ENCODE measurements at places on chromosomes 1 and 21.

DNA sequence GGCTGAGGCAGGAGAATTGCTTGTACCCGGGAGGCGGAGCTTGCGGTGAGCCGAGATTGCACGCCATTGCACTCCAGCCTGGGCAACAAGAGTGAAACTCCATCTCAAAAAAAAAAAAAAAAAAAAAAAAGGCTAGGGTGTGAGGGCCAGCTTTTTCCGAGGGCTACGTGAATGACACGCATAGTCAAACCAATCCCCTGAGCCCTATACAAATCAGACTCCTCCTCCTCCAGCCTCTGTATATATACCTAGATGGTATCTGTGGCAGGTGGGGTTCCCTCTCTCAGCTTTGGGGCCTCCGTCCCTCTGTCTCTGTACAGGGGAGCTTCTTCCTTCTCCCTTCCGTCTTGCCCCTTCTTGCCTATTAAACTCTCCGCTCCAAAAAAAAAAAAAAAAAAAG lies 6.7 kb downstream of the S100A16 start:
- no peak for DNase-seq

DNA sequence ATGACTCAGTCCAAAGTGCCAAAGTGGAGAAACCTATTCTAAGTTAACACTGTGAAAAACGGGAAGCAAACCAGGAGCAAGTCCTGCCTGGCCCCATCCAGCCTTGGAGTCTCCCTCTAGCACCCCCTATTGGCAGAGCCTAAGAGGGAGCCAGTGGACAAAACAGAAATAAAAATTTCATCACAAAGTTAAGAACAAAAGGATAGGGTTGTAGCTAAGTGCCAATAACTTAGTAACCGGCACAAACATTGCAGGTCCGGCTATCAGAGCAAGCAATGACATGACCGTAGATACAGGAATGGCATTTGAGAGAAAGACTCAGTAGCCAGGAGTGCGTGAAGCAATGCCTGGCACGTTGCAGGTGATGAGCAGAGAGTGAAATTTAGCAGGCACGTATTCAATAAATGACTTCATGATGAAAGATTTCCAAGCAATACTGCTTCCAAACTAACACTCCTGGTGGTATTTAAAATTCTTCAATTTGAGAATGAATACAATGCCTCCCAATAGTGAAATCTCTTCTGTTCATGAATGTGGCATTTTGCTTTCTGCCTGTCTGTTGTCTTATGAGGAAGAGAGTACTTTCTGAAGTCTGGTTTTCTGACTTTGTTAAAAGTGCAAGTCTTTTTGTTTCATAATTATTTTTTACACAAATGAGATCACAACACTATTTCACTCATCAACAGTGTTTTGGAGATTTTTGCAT lies 391.0 kb downstream of the OMA1 start:
- no peak for DNase-seq

GRCh38 chr1:34712007-34712688 lies 42.7 kb upstream of the GJB5 start:
- no peak for DNase-seq

GRCh38 chr1:23727362-23727811 lies 15.9 kb upstream of the ELOA start:
- DNase-seq: no peak

- DNase-seq: no peak
Measured at GRCh38 chr1:166127003-166127402, 39.8 kb downstream of the FAM78B start.

DNA sequence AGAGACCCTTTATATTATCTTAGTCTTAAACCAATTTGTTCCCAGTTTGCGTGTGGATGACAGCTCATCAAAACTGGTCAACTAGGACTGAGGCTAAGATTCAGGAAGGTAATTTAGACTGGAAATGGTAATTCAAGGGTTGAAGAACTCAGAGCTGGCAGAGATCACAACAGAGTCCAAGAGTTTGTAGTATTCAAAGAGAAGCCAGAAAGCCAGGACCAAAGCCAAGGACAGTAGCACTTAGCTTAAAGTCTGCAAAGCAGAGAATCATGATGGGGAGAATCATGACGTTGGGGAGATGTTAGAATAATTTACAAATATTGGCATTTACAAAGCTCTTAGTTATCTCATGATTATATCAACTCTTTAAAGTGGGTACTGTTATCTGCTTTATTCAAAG lies 32.6 kb downstream of the RNF11 start:
- no peak for DNase-seq

- DNase-seq: no peak
Measured at GRCh38 chr1:77273891-77274290, 7.9 kb upstream of the AK5 start.

GRCh38 chr1:167518331-167518700 lies at the start of gene CD247:
CD247 (minus strand) TSS chr1:167518529; CDS start chr1:167518465, 64 bp downstream.
- peak; percentile 62 for DNase-seq

GRCh38 chr1:50917138-50918137 lies 42.6 kb downstream of the FAF1 start:
- DNase-seq: no peak

GRCh38 chr1:82015444-82015843 lies 214.7 kb downstream of the ADGRL2 start:
- DNase-seq: no peak

- no peak for DNase-seq
Measured at GRCh38 chr1:114092186-114093062, 61.2 kb downstream of the SYT6 start.

GRCh38 chr1:235058695-235059094 lies 69.9 kb downstream of the TOMM20 start:
- DNase-seq: no peak

DNA sequence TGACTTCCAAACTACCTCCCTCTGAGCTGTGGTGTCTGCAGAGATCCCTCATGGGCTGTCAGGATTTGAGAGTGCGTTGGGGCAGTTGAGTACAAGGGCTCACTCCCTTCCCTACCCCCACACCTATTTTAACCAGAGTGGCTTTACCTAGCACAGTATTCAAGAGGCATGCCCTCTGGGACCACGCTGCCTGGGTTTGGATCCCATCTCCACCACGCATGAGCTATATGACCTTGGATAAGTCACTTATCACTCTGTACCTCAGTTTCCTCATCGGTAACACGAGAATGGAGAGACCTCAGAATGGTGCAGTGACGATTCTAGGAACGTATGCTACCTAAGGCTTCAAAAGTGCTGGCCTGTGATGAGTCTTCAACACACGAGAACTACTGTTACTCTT lies 147.3 kb upstream of the WNT4 start:
- no peak for DNase-seq

- no peak for DNase-seq
Measured at GRCh38 chr1:2283991-2284895, 56.1 kb downstream of the SKI start.

DNA sequence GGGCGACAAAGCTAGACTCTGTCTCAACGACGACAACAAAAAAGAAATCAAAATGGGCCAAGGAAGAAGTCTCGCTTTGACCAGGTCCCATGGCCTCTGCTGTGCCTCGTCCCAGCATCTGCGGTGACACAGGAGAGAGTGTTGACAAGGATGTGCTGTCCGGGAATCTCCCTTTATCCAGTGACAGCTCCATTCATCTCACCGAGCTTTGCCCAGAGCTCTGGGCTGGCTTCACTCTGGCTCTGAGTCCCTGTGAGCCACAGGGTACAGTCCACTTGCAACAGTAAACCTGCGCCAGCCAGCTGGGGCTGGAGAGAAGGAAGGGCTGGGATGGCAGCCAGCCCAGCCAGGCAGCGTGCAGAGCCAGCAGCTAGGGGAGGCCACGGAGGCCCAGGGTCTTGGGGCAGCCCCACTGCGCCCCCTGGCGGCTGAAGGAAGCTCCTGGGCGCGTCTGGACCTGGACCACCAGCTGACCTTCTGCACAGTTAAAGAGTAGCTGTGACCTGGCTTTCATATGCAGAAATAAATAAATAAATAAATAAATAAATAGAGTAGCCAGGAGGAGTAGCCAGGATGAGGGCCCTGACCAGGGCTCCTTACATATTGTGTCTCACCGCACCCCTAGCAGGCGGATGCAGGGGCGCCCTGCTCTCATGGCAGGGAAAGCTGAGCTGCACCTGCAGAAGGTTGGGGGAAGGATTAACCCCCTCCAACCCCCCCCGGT lies 29.7 kb downstream of the ENO1 start:
- DNase-seq: peak; percentile 53

- no peak for DNase-seq
Measured at GRCh38 chr1:83098791-83099190, 900.1 kb downstream of the TTLL7 start.

DNA sequence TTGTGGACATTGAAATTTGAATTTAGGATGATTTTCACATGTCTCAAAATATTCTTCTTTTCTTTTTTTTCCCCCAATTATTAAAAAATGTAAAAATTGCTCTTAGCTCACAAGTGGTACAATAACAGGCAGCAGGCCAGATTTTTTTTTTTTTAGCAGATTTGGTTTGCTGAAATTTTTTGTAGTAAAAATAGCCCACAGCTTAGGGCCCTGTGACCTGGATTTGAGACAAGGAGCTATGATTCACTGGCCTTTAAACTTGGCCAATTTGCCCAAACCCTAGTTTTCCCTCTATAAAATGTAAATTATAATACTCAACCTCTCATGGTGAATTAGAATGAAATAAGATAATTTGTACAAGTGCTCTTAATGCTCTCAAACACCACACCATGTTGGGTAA lies 253.8 kb downstream of the DYRK1A start:
- DNase-seq: no peak

GRCh38 chr1:30758785-30759380 lies 1.3 kb upstream of the LAPTM5 start:
- no peak for DNase-seq

- DNase-seq: no peak
Measured at GRCh38 chr1:230816018-230816417, 52.3 kb downstream of the C1orf198 start.

- no peak for DNase-seq
Measured at GRCh38 chr1:248621770-248622169, 13.1 kb downstream of the OR2T11 start.

GRCh38 chr1:203163891-203164635 lies 11.6 kb downstream of the MYBPH start:
- no peak for DNase-seq

DNA sequence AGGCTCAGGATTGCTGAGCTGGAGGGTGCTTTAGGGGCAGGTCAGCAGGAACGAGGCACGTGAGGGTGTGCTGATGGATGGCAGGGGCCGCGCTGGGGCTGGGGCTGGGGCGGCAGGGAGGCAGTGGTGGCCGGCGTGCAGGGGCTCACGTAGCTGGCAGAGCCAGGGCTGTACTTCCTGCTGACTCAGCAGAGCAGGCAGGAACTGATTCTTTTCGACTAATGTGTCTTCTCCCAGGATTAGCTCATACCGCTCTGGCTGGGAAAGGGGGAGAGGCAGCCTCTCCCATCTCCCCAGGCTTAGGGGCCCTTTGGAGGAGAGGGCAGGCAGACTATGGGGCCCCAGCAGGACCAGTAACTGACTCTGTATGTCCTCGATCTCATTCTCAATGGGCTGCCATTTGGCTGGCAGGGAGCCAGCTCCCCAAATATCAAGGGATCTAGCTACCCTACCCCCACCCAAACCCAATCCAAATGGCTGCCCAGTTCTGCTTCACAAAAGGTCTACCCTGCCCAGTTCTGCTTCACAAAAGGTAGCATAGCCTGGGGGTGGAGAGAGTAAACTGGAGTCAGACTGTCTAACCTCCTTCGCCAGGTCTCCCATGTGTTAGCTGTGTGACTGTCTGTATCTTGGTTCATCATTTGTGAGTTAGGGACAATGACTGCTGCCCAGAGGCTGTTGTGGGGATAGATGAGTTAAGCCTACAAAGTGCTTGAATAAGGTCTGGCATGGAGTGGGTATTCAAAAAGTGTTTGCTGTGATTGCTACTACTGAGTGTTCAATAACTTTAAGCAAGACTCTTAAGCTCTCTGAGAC lies 100.1 kb upstream of the SLC2A1 start:
- DNase-seq: no peak

- no peak for DNase-seq
Measured at GRCh38 chr1:153548722-153549688, at the start of gene S100A3. S100A3 (minus strand) TSS chr1:153549258; CDS start chr1:153548485, 773 bp downstream.

GRCh38 chr1:119651641-119652040 lies 3.6 kb upstream of the ZNF697 start:
- no peak for DNase-seq

DNA sequence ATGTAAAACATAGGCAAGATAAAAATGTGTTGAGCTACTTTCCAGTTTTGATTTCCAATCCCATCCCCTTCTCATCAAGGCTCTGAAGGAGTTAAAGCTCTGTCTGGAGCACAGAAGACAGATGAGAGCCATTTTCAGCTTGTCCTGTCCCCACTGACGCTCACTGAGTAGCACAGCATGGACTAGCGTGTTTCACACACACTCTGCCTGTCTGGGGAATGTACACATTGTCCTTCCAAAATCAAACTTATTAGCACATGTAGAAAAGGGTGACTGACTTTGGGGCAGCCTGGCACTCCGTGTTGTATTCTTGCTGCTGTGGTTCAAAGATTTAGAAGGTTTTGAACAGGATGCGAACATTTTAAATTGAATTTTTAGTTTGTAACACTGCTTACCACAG lies 139.2 kb downstream of the NEK7 start:
- no peak for DNase-seq

DNA sequence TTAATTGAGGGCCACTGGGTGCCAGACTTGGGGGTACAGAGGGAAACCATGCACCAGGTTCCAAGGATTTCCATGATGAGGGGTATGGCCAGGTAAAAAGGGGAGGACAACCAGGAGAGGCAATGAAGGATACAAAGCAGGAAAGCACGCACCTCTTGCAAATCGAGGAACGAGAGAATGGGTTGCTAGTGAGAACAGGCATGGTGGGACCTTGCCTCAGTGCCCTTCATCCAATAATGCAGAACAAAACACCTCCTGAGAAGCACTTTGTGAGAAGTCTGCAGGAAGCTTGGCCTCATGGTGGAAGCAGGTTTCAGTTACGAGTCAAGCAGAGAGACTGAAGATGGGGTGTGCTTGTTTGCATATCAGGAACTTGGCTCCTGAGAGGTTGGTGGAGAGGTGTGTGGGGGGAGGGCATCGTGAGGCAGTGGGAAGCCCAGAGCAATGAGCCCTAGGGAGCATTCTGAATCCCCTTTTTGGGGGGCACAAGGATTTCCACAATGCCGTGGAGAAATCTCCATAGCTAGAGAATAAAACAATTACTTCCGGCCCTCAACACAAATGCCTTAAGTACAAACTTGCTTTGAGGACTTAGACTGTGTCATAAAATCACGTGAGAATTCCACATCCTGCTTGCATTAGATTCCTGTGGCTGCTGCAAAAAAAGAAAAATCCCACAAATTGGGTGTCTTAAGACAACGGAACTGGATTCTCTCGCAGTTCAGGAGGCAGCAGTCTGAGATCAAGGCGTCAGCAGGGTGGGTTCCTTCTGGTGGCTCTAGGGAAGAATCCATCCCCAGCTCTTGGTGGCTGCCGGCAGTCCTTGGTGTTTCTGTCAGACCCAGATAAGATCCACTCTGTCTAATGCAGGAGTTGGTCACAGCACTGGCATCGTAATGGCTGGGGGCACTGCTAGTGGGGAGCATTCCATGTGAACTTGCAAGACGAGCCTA lies 54.9 kb upstream of the BACE2 start:
- DNase-seq: no peak

- DNase-seq: no peak
Measured at GRCh38 chr1:33334081-33334552, 13.2 kb upstream of the A3GALT2 start.

DNA sequence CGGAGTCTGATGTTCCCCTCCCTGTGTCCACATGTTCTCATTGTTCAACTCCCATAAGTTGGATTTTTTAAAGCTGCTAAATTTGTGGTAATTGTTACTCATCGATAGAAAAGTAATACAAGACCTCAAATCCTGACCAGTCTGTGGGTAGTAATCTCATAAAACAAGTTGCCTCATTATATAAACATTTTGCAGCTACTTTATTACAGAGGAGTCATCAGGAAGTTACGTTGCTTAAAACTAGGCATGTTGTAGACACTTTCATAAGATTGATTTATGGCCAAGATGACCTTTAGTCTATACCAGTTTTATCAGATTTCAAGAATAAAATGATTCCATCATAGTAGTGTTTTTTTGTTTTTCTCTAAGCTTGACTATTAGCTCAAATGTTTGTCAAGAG lies 208.8 kb downstream of the GIPC2 start:
- DNase-seq: no peak

All from activated T-helper 1 cell treated with Interleukin-2 at 50 U/mL for 16 hours (primary cell).